ENCODE measurements at places on chromosomes 3 and 15. TPM values are rescaled to one million over a fixed set of nuclear protein-coding genes. Genes with fewer than 3 reads are reported as not detected.
A peak's percentile ranks its signal among the peaks of the same experiment; 100 is the strongest.

DNA sequence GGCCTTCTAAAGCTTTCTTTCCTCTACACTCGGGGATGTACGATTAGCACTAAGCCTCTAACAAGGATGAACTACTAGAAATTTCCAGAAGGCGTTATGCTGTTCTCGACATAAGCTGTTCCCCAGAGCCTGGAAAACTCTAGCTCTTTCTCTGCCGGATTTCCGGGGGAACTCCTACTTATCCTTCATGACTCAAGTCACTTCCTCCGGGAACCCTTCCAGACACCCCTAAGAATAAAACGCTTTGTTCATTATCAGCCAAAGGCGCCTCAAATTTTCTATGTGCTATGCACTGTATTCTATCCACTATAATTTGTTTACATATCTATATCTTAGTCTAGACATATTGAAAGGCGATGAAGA, 455 bp upstream of the SNAP23 start:
- DNase-seq: peak; percentile 70

BFSP2 gene
- not detected for total RNA-seq

DNA sequence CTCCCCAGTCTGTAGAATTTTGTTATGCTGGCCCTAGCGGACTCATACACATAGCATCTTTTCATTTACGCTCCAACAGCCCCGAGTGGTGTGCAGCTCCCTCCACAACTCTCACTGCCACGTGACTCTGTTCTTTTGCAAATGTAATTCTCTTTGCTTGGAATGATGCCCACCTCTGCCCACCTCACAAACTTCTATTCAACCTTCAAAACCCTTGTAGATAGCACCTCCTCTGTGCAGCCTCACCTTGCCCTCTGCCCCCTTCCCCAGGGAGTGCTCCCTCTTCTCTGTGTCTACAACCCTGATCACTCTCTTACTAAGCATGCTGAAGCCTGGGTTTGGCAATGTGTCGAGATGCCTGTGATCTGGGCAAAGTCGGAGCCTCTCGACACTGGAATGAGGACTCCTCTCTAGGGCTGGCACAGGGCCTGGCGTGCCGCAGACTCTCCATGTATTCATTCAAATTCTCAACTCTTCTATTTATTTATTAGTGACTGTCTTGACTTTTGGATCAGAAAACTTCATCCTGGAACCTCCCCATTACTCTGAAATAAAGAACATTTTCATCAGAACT, 73.5 kb downstream of the MGLL start:
- no peak for DNase-seq

EFL1 gene
- 11.8 TPM for total RNA-seq

DNA sequence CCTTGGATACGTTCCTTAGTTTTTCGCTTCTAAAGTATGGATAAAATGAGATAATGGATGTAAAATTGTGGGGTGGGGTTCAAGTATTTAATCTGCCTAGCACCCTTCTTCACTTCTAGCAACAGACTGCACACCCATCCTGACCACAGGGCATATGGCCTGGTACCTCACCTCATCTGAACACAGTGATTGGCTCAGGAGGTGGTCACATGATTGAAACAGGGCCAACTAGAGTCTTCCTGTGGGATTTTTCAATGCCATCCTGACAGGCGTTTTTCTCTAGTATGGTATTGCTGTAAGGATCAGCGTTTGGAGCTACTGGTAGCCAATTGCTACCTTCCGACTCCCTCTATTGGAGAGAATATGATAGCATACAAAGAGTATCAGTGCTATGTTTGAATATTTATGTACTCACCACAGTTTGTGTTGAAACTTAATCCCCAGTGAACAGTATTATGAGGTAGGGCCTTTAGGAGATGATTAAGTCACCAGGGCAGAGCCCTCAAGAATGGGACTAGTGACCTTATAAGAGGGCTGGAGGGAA, 172.2 kb downstream of the PPM1L start:
- no peak for DNase-seq

DNA sequence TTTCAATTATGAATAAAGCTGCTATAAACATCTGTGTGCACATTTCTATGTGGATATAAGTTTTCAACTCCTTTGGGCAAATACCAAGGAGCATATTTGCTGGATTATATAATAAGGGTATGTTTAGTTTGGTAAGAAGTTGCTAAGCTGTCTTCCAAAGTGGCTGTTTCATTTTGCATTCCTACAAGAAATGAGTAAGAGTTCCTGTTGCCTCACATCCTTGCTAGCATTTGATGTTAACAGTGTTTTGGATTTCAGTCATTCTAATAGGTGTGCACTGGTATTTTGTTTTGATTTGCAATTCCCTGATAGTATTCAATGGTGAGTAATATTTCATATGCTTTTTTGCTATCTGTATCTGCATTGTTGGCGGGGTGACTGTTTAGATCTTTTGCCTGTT, 120.7 kb upstream of the MDFIC2 start:
- DNase-seq: no peak

ZNF662 gene
- total RNA-seq: 25.5 TPM

DNAH12 gene
- not detected for total RNA-seq

DNA sequence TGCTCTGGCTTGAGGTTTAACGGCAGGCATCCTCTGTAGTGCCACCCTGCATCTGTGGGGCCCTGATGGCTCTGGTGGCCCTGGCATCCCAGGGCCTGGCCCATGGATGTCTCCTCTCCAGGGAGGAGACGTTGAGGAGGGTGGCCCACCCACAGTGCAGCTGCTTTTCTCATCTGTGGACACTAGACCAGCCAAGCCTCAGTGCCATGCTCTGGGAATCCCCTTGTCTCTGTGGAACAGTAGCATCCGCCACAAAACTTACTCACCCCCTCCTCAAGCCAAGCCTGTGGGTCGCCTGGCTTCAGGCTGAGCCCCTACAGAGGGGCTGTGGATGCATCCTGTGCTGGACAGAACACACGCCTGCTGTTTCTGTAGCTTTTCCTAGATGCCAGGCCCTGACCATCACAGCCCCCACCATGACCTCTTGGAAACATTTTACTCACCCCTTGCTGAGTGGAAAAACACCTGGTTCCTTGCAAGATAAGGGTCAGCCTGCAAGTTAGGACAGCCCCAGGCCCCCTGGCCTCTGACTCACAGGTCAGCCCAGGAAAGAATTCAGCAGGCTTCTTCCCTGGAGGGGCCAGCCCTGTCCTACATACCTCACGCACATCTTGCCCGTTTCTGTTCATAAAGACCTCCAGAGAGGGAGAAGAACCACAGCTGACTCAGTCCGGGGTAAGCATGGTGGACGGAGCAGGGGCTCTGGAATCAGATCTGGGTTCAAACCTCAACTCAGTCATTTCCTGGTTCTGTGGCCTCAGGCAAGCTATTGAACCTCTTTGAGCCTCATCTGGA, 19.0 kb downstream of the PAK6 start:
- DNase-seq: no peak

- DNase-seq: no peak
Measured at GRCh38 chr3:8776406-8776805, 7.0 kb upstream of the OXTR start.

DLEC1 gene
- total RNA-seq: 2.8 TPM

KAT2B gene
- total RNA-seq: 52.1 TPM

GRCh38 chr3:14200841-14201240, 22.2 kb downstream of the LSM3 start:
- no peak for DNase-seq

DNA sequence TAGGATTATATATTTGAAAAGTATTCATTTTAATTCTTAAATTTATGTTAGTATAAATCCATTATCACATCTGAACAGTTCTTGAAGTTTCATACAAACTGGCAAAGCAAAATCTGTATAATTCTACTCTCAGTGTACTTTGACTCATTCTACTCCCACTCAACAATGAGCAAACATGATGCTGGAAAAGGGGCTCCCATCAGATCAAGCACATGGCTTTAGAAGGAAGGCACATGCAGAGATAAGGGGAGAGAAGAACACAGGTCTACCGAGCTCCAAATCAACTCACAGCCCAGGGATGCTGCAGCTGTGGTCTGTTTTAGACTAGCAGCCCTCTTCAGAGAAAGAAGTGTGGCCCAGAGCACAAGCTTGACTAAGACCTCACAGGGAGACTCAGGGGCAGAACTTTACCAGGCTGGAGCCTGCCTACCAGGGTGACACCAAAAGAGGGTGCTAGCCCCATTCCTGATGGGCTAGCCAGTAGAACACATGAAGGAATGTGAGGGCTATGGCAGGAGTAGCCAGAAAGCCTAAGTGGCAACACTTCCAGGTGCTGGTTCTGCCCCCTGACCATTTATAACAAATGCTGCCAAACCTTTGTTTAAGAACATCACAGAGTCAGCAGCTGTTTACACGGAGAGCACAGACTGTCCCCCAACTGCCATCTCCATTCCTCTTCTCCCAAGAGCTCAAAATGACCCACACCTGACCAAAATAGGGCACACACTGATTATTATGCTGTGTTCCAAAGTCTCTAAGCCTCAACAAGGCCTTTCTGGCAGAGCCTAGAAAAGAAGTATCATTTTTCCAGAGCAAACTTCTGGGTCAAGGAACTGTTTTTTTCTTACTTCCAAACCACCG, 19.5 kb downstream of the SEC22C start:
- DNase-seq: no peak

GRCh38 chr3:13379201-13379830, 40.8 kb downstream of the NUP210 start:
- peak; percentile 37 for DNase-seq

DNA sequence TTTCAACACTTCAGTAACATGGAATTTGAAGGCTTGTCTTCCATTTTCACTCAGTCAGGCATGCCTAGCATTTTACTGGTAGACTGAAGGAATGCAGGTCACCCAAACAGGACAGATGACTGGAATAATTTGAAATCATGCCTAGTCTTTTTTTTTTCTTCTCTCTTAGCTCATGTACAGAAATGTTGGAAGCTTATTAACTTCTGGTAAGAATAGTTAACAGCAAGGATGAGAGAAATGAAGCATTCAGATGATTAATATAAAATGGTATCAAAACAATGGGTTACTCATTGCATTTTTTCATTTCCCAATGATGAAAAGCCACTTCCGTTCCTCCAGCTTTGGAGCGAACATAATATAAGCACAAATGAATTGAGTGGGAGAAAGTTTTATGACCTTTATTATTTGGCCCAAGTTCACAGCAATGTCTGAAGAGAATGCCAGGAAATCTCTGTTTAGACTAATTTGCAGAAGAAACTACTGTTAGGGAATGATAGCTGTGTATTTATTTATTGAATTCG, 431.6 kb upstream of the RASGRP1 start:
- no peak for DNase-seq

- no peak for DNase-seq
Measured at GRCh38 chr3:97230486-97230885, 416.1 kb downstream of the EPHA6 start.

DNA sequence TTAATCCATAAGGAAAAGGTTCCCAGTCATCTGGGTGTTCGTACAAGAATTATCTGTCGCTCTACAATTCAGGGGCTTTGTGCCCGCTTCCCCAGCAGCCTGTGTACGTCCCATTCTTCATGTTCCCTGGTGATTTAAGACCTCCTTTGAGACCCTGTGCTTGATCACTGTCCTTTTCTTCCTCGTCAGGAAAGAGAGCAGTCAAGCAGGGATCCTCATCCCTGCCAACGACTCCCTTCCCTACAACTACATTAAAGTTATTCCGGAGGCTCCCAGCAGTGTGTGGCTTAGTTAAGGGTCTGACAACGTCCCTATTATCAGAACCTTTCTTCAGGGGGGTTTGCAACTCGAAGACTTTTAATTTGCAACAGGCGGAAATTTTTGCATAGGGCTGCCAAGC, 175.7 kb downstream of the FOXP1 start:
- DNase-seq: no peak

DNA sequence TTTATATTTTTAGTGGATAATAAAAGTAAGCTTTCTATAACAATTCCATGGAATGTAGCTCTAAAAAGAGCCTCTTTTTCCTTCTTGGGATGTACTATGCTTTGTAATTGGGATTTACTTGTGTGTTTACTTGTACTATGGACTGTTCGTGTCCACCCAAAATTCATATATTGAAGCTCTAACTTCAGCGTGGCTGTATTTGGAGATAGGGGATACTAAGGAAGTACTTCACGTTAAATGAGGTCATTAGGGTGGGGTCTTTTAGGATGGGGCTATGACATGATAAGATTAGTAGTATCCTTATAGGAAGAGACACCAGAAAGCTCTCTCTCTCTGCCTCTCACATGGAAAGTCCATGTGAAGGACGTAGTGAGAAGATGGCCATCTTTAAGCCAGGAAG, 64.9 kb downstream of the P3H2 start:
- DNase-seq: no peak

CCRL2 gene
- 0.88 TPM for total RNA-seq

DNA sequence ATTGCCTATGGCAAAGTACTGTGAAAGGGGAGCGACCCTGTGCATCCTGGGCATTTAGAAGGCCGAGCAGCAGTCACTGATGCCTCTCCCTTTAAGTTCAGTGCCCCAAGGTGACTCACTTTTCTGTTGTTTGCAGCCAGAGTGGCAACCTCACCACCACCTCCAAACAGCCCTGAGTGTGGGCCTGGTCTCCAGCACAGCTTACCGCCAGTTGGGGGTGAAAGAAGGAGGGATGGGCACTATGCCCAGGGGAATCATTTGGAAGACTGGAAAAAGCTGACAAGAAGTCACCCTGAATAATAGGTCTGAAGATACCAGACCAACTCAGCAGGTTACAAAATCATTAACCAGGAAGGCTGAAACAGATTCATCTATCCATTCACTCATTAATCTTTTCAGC, 571.8 kb downstream of the EPHB1 start:
- DNase-seq: no peak

DNA sequence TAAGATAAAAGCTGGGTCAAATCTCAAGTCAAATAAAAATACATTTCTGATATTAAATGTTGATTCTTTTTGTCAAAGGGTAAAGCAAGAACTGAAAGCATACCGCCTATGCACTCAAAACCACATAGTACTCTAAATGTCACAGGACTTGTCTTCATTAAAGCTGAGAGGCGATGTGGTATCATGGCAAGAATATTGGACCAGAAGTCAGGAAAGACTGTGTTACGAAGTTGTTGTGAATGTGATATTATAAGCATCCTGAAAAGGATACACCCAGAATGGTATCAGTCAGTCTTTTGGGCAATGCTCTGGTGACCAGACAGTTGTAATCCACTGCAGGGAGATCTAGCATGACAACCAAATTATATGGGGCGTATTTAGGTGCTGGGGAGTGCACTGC, 33.8 kb downstream of the TIGIT start:
- DNase-seq: no peak

- DNase-seq: no peak
Measured at GRCh38 chr15:55494931-55495330, 13.1 kb downstream of the DNAAF4 start.

GRCh38 chr3:123728014-123728413, 143.2 kb upstream of the HACD2 start:
- DNase-seq: no peak

GRCh38 chr15:82774496-82774895, 31.4 kb downstream of the FSD2 start:
- no peak for DNase-seq
